ENCODE measurements at places on chromosomes 5 and 9.

DNA sequence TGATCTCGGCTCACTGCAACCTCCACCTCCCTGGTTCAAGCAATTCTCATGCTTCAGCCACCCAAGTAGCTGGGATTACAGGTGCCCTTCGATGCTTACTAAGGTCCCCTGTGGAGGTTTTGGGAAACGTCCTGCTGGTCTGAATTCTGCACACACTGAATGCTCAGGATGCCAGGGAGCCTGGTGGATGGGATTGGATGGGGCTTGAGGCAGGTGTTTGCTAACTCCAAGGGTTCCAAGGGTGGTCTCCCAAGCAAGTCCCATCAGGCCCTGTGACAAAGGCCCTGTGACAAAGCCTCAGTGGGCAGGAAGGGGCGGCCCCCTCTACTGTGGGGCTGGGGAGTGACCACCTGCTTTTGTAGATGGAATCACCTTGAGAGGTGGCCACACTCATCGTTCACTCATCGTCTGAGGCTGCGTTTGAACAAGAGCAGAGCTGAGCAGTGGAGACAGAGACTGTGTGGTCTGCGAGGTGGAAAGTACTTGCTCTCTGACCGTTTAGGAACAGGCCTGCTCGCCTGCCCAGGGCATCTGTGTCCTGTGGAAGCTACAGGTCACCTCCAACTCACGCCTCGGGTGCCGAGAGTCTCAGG, 40.2 kb downstream of the MRPL36 start:
- DNase-seq: no peak

- no peak for DNase-seq
Measured at GRCh38 chr5:76944638-76945037, 8.2 kb upstream of the CRHBP start.

DNA sequence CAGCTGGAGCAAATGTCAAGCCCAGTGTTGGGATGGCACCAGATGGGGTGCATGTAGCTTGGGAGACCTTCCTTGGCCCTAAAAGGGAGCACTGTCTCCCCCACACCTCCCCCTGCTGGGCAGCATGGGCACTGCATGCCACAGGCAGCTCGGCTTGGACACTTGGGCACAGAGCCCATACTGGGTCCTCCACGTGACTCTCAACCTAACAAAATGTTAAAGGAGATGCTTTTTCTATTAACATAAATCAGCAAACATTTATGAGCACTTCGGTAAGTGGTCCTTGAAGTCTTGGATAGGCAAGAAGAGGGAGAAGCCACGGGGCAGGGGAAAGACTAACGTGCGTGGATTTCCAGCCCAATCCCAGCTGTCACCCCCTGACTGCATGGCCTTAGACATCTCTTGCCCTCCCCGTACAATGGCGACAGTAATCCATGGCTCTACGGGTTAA, 23.9 kb upstream of the MAPK9 start:
- DNase-seq: no peak

- no peak for DNase-seq
Measured at GRCh38 chr9:72459308-72459707, 62.1 kb upstream of the TMC1 start.

GRCh38 chr9:113591899-113592625, 128.5 kb downstream of the RGS3 start:
- no peak for DNase-seq

DNA sequence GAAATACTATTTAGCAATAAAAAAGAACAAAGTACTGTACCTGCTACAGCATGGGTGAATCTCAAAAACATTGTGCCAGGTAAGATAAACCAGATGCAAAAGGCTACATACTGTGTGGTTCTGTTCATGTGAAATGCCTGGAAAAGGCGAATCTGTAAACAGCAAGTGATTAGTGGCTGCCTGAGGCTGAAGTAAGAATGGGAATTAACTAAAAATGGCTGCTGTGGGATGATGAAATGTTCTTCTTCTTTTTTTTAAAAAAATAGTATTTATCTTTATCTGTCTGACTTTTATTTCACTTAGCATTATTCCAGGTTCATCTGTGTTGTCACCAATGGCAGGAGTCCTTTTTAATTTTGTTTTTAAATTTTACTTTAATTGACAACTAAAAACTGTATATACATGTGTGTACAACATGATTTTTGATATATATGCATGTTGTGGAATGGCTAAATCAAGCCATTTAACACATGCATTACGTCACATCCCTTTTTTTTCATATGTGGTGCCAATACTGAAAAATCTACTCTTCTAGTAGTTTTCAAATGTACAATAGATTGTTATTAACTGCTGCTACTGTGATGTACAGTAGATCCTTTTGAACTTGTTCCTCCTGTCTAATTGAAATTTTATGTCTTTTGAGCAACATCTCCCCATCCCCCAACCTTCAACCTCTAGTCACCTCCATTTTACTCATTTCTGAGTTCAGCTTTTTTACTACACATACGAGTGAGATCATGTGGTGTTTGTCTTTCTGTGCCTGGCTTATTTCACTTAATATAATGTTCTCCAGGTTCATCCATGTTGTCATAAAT, 62.9 kb upstream of the TNFAIP8 start:
- no peak for DNase-seq

DNA sequence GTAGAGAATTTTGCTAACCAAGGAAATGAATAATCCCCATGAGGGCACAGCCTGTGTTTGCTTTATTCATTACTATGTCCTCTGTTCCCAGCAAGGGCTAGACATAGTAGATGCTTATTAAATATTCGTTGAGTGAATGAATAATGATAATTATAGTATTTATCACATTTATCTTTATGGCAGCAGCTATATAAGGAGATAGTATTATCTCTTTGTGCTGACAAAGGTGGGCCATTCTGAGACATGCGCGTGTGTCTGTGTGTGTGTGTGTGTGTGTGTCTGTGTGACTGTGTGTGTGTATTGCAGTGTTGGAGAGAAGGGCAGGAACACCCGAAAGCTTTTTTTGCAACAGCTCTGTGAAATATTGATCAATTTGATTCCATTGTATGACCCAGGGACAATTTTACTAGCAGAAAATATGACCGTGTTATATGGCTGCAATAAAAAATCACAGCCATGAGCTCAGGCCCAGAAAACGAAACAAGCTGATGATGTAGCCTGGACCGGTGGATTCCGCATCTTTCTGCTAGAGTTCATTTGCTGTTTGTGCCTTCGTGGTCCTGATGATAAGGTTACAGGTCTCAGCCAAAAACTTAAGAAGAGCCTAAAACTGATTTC, 39.8 kb downstream of the ZNF618 start:
- no peak for DNase-seq

- DNase-seq: no peak
Measured at GRCh38 chr5:1228120-1228519, 2.9 kb downstream of the SLC6A18 start.

DNA sequence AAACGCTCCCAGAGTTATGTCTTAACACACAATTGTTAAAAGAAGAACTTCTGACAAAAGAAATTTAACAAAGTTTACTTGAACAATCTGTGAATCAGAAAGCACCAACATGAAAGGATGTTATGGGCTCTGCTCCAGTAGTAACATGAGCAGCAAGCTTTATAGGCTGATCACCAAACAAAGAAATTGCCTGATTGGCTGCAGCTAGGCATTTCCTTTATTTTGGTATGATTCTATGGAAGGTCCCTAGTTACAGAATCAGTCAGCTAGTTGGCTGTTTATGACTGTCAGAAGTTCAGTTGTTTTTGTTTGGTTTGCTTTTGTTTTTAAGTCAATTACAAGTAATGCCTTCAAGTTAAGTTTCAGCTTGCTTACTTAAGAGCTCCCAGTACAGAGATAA, 102.4 kb upstream of the SMC2 start:
- no peak for DNase-seq

GRCh38 chr9:2742214-2742613, 24.9 kb downstream of the KCNV2 start:
- no peak for DNase-seq

DNA sequence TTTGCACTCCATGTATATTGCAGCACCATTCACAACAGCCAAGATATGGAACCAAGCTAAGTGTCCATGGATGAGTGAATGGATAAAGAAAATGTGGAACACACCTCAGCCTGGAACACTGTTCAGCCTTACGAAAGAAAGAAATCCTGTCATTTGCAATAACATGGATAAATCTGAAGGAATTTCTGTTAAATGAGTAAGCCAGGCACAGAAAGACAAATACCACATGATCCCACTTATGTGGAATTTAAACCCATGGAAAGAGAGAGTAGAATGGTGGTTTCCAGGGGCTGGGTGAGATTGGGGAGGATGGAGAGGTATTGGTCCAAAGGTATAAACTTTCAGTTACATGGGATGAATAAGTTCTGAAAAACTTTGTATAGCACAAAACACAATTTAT, 228.9 kb upstream of the CD180 start:
- DNase-seq: no peak

DNA sequence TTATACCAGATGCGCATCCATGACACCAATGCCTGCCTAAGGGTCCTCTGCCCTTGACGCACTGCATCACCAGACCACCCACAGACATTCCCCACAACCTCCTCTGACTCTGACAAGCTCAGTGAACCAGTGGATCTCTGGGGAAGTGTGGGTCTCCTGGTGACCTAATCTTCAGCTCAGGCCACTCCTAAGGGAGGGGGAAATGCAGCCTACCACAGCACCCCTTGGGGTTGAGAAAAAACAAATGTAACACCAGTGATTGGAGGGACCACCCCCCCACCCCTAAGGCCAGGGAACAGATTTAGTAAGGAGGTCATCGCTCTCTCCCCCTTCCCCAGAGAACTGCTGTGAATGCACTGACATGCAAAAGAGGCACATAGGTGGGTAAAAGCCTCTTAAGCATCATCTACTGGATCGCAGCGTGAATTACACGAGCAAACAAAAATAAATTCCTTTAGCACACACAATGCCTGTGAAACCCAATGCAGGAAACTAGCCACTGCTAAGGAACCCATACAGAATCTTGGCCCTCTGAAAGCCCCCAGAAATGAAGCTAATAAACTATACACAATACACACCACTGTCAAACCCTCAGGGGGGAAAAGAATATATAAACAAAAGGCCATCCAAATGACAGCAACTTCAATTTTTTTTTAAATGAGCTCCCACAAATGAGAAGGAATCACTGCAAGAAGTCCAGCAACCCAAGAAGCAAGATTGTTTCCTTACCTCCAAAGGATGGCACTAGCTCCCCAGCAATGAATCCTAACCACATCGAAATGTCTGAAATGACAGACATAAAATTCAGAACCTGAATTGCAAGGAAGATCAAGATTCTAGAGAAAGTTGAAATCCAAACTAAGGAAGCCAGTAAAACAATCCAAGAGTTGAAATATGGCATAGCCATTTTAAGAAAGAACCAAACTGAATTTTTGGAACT, 513.7 kb upstream of the PTGER4 start:
- DNase-seq: no peak

DNA sequence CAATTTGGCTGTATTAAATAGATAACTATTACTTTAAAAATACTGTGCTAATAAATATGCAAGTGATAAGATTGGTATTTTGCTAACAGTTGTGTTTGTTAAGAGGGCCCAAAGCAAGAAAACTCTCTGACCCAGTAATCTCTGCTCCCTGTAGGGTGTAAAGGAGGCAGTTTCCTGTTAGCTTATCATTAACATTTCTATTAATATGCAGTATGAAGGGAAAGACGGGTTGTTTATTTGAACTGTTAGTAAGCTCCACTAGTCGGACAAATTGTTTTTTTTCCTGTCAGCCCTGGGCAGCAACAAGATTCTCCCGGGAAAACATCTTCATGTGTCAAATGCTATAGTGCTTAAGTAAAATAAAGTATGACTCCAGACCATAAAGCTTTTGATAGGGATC, 35.6 kb downstream of the ERP44 start:
- no peak for DNase-seq

DNA sequence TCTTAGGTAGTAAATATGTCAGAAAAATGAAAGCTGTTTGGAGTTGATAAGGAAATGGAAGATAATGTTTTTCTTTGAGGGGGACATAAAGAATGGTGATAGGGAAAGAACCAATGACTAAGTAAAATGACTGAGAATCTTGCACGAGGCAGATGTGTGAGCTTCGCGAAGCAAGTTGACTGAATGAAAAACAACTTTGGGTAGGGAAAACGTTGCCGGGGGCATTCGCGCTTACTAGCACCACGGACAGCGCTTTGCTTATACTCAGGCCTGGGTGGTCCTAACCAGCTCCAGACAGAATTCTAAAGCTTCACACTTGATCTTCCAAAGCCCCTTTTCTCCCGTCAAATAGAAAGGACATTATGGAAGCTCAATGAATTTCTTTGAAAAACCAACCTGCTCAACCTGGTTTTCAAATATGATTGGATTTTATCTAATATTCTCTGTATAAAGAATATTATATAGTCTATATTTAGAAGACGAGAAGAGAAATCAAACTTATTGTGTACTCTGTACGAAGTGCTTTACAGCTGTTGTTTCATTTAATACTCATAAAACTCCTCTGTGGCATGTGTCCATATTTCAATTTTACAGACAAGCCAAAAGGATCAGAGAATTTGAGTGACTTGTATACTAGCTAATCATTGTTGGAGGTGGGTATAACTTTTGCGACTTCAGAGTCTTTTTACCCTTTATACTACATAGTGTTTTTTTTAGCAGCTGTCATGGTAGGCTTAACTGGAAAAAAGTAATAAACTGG, 1.9 kb upstream of the CDKN2B start:
- DNase-seq: peak; percentile 25

- no peak for DNase-seq
Measured at GRCh38 chr9:96241391-96241809, 60.6 kb downstream of the HSD17B3 start.

DNA sequence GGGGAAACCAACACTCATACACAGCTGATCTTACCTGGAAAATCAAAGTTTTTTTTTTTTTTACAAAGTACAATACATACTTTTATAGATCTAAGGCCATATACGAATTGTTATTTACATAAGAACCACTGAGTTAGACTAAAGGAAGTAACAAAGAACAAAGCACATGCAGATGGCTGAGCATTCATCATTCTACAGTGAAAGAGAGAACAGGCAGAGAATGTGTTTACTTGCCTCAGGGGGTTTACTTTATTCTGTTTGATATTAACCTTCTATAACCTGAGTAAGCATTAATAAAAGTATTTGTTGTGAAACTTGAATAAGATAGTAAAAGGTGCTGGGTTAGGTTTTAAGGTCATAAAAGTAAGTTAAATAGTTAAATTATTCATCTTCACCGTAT, 54.7 kb downstream of the SLC38A9 start:
- no peak for DNase-seq

GRCh38 chr9:9905736-9906135, 707.1 kb downstream of the PTPRD start:
- no peak for DNase-seq

DNA sequence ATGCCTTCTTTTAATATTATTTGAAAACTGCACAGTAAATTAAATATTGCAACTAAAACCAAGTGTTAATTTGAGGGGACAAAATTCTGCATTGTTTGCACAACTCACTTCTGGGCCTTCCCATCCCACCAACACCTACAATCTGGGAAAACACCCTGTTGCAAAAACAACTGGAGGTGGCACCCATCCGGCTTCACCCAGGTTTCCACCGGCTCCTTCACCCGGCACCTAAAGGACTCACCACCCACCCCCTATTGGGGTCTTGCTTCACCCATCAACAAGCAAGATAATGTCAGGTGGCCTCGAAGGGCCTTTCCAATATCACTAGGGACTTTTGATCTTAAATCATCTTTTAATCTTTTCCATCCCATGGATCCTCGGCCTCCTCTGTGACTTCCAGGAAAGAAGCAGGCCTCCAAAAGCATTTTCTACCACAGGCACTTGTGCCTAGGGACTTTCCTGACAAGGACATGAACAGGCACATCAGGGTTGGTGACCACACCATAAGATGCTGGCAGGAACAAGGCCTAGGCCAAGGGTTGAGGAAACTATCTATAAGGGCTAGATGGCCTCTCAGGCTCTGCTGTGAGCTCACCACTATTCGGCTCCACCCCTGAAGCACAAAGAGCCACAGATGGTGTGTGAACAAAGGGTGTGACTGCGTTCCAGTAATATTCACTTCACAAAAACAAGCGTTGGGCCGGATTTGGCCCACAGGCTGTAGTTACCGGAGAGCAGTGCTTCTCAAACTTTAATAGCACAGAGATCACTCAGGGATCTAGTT, 205.1 kb downstream of the AUH start:
- DNase-seq: no peak

All from RWPE2 (cell line).